ENCODE measurements at places on chromosomes 5 and 9. TPM values are rescaled to one million over a fixed set of nuclear protein-coding genes. Genes with fewer than 3 reads are reported as not detected.

The NR4A3 gene
- total RNA-seq: 1.7 TPM

The GPR150 gene
- total RNA-seq: not detected

The FAM114A2 gene
- 22.5 TPM for total RNA-seq

The URM1 gene
- 39.4 TPM for total RNA-seq

The ELAVL2 gene
- total RNA-seq: 0.27 TPM

The EMB gene
- total RNA-seq: 57.4 TPM

The PHF24 gene
- total RNA-seq: 1.3 TPM

The SCGB3A2 gene
- total RNA-seq: not detected

The SV2C gene
- 0.05 TPM for total RNA-seq

The DTWD2 gene
- 37.8 TPM for total RNA-seq

The CDX1 gene
- total RNA-seq: not detected

The IGFBPL1 gene
- 20.3 TPM for total RNA-seq

DNA sequence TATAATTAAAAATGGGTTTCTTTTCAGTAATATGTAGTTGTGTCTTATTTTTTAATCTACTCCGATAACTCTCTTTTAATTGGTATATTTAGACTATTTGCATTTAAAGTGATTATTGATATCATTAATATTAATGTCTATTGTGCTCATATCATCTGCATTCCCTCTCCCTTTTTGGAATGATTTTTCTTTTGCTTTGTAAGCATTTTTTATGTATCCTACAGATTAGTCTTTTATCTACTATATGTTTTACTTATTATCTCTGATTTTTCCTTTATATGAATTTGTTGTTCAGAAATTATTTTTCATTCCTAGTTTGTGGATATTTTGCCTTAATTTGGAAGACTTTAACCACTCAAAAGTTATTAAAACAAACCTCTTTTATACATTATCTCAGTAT lies 34.0 kb downstream of the NDUFS4 start:
- H3K4me3 ChIP-seq: no peak overlapping the region
- no peaks in the 10 kb centered on the region for H3K36me3 ChIP-seq
- no peak overlapping the region for H3K27ac ChIP-seq
- no peak for DNase-seq
- peaks cover 4% of the 10 kb centered on the region for H3K4me1 ChIP-seq

GRCh38 chr5:137665678-137666460 lies 70.0 kb downstream of the KLHL3 start:
- no peaks in the 10 kb centered on the region for H3K36me3 ChIP-seq
- no peaks in the 10 kb centered on the region for H3K27me3 ChIP-seq
- peak overlapping the region; percentile 93 for H3K27ac ChIP-seq

- no peak overlapping the region for H3K27ac ChIP-seq
- no peaks in the 10 kb centered on the region for H3K4me1 ChIP-seq
- H3K36me3 ChIP-seq: no peaks in the 10 kb centered on the region
- no peaks in the 10 kb centered on the region for H3K27me3 ChIP-seq
- DNase-seq: no peak
These were observed 180.7 kb downstream of the KDM4C start for GRCh38 chr9:6938447-6938846.

- no peaks in the 10 kb centered on the region for H3K36me3 ChIP-seq
- H3K27ac ChIP-seq: no peak overlapping the region
- H3K4me3 ChIP-seq: no peak overlapping the region
- no peaks in the 10 kb centered on the region for H3K4me1 ChIP-seq
These were observed 94.5 kb downstream of the EDIL3 start for GRCh38 chr5:84290161-84290560.

- H3K27me3 ChIP-seq: no peaks in the 10 kb centered on the region
- no peak for DNase-seq
- H3K27ac ChIP-seq: no peak overlapping the region
- no peak overlapping the region for H3K4me3 ChIP-seq
- no peaks in the 10 kb centered on the region for H3K4me1 ChIP-seq
These were observed 22.8 kb downstream of the RNF44 start for GRCh38 chr5:176514244-176514950.

- DNase-seq: no peak
- no peak overlapping the region for H3K4me3 ChIP-seq
- H3K36me3 ChIP-seq: no peaks in the 10 kb centered on the region
- H3K27ac ChIP-seq: no peak overlapping the region
- no peaks in the 10 kb centered on the region for H3K4me1 ChIP-seq
These were observed 85.5 kb downstream of the DIRAS2 start for GRCh38 chr9:90556897-90557675.

GRCh38 chr9:36842560-36843530 lies 191.2 kb downstream of the PAX5 start:
- H3K27ac ChIP-seq: no peak overlapping the region
- DNase-seq: no peak
- H3K36me3 ChIP-seq: no peaks in the 10 kb centered on the region
- H3K4me1 ChIP-seq: no peaks in the 10 kb centered on the region
- H3K27me3 ChIP-seq: no peaks in the 10 kb centered on the region

- H3K27ac ChIP-seq: peak overlapping the region; percentile 64
- H3K4me3 ChIP-seq: no peak overlapping the region
- peak; percentile 34 for DNase-seq
- H3K36me3 ChIP-seq: no peaks in the 10 kb centered on the region
- H3K4me1 ChIP-seq: peaks cover 32% of the 10 kb centered on the region
- H3K27me3 ChIP-seq: no peaks in the 10 kb centered on the region
These were observed 75.5 kb downstream of the PTPN3 start for GRCh38 chr9:109422641-109423040.

- no peak overlapping the region for H3K27ac ChIP-seq
- H3K4me1 ChIP-seq: no peaks in the 10 kb centered on the region
- H3K36me3 ChIP-seq: no peaks in the 10 kb centered on the region
- no peak for DNase-seq
- H3K4me3 ChIP-seq: no peak overlapping the region
These were observed 122.2 kb upstream of the MAN2A1 start for GRCh38 chr5:109567374-109568044.

DNA sequence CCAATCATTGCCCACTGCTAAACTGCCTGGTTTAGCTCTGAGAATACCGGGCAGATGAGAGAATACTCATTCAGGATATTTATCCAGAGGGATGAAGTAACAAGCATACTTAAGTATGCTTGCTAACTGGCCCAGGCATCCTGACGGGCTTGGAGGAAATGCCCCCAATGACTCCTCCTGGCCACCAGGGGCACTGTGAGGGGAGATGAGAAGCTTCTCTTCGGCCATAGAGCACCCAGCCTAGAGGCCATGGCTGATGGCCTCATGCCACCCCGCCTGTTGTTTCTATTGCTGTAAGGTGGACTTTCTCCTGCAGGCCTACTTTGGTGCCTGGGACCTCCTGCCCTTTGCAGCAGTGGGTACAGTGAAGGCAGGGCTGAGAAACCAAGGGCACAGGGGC lies 134.5 kb upstream of the FSTL4 start:
- DNase-seq: no peak
- no peak overlapping the region for H3K27ac ChIP-seq
- H3K4me1 ChIP-seq: no peaks in the 10 kb centered on the region
- no peak overlapping the region for H3K4me3 ChIP-seq
- no peaks in the 10 kb centered on the region for H3K27me3 ChIP-seq
- no peaks in the 10 kb centered on the region for H3K36me3 ChIP-seq

DNA sequence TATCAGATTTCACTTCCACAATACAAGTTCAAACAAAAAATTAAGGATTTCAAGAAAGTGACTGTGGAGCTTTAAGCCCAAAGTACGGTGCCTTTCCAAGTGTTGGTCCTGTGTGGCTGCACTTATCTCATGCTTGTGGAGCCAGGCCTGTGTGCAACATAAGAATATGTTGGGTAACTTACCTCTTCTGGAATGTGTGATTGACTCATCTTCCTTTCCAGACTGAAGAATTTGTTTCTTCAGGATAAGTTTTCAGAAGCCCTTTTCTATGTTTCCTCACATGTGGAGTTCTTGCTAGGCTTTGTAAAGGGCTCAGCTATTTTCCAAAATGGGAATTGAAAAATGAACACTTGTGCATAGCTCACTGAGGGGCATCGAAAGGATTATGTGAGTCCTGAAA lies 485.1 kb upstream of the PAPPA start:
- no peaks in the 10 kb centered on the region for H3K27me3 ChIP-seq
- DNase-seq: no peak
- H3K4me1 ChIP-seq: no peaks in the 10 kb centered on the region
- no peak overlapping the region for H3K4me3 ChIP-seq
- no peak overlapping the region for H3K27ac ChIP-seq

DNA sequence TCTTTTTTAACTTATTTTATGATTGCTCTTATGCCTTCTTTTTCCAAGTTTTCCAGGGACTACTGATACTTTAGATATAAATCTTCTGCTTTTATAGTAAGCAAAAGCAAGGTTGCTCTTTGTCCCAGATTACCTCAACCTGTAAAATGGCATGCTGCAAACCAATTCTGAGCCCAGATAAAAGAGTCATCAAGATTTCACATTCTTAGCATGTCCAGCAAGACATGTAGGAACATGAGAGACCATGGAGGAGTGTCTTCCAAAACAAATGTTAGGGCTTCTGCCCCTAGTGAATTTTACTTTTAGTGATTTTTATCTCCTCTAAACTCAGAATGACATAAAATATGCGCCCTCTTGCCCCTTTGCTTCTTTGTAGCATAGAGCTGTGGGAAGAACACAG lies 7.0 kb upstream of the CDC20B start:
- H3K27me3 ChIP-seq: no peaks in the 10 kb centered on the region
- DNase-seq: no peak
- peaks cover 11% of the 10 kb centered on the region for H3K4me1 ChIP-seq
- no peak overlapping the region for H3K4me3 ChIP-seq
- no peak overlapping the region for H3K27ac ChIP-seq

DNA sequence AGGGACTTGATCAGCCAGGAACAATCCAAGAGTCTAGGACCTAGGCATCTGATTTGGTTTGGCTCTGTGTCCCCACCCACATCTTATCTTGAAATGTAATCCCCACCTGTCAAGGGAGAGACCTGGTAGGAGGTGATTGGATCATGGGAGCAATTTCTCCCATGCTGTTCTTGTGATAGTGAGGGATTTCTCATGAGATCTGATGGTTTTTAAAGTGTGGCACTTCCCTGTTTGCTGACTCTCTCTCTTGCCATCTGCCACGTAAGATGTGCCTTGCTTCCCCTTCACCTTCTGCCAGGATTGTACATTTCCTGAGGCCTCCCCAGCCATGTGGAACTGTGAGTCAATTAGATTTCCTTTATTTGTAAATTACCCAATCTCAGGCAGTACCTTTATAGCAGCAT lies 201.7 kb upstream of the ACTBL2 start:
- no peak overlapping the region for H3K4me3 ChIP-seq
- no peak for DNase-seq
- no peak overlapping the region for H3K27ac ChIP-seq
- H3K36me3 ChIP-seq: no peaks in the 10 kb centered on the region
- H3K27me3 ChIP-seq: no peaks in the 10 kb centered on the region
- H3K4me1 ChIP-seq: no peaks in the 10 kb centered on the region

DNA sequence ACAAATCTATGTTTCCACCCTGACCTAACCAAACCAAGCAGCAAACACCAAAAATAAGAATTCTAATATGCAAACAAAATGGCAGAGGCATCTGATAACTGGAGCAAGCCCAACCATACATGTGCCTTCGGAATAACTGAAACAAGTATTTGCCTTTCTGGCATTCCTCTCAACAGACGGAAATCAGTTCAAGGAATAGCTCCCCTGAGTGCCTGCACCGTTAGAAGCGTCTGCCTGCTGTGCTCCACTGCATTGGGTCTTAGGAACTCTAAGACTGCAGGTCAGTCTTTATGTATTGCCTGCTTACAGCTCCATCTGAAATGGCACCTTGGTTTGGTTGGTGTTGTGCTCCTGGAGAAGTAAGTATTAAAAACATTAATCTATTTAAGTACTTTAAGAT lies 98.5 kb downstream of the MRPS27 start:
- H3K27me3 ChIP-seq: no peaks in the 10 kb centered on the region
- H3K27ac ChIP-seq: no peak overlapping the region
- DNase-seq: no peak
- peaks cover 24% of the 10 kb centered on the region for H3K36me3 ChIP-seq
- no peaks in the 10 kb centered on the region for H3K4me1 ChIP-seq

DNA sequence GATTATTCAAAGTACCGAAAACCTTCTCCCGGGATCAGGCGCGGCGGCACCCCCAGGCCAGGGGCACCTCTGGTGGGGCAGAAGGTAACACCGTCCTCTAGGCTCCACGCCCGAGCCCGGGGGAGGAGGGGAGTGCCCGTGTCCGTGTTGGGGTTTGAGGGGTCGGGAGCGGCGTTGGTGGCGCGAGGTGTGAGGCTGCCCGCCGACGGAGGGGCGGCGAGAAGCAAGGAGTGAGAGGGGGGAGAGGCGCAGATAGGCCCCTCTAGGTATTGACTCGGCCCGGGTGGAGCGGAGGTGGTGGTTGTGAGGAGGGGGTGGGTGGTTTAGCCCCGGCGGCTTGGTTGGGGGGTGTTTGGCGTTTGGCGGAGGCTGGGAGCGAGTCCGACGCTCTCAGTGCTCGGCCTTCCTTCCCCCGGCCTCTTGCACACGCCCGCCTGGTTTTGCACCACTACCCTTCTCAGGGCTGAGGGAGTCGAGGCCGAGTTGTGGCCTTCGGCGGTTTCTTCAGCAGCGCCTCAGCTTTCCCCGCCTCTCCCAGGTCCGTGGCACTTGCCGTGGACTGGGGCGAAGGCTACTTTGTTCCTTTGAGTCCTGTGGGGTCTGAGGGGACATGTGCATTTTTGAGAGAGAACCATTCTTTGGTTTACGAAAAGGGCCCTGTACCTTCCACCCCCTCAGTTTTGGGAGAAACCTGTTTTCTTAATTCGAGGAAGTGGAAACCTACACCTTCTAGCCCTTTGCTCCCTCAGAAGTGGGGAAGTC lies 450 bp downstream of the GPBP1 start:
- H3K27me3 ChIP-seq: no peaks in the 10 kb centered on the region
- DNase-seq: no peak
- H3K27ac ChIP-seq: peak overlapping the region; percentile 99
- H3K36me3 ChIP-seq: no peaks in the 10 kb centered on the region

GRCh38 chr5:36301858-36302603 lies at the start of gene RANBP3L:
Gene RANBP3L, minus strand, starts transcription at chr5:36301902. Its CDS starts 486 bp downstream, at chr5:36301416.
- peak within 1 kb of the TSS; percentile 96 for H3K27ac ChIP-seq
- DNase-seq: peak; percentile 46
- H3K36me3 ChIP-seq: no peaks in the 10 kb centered on the region
- H3K27me3 ChIP-seq: no peaks in the 10 kb centered on the region
- peaks cover 33% of the 10 kb centered on the region for H3K4me1 ChIP-seq

DNA sequence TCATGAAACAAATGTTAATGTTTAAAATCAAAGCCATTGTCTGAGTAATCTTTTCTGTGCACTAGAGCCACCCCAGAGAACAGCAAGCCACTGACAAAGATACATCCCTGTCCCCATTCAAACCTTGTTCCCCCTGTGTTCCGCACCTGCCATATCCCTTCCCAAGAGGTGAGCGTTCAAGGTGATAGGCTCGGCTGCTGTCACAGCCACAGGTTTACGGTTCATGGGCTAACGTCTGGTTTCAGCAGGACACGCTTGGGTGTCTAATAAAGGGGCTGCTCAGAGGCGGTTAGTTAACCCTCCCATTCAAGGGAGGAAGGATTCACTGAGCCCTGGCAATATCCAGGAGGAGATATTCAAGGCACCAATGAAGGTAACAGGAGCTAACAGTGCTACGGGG lies 24.5 kb upstream of the LAMC3 start:
- no peaks in the 10 kb centered on the region for H3K27me3 ChIP-seq
- DNase-seq: peak; percentile 11
- no peaks in the 10 kb centered on the region for H3K36me3 ChIP-seq
- H3K27ac ChIP-seq: no peak overlapping the region
- H3K4me3 ChIP-seq: no peak overlapping the region

All from thyroid gland (tissue), 4 donors.